ENCODE measurements at places on chromosomes 12 and 14. TPM values are rescaled to one million over a fixed set of nuclear protein-coding genes. Genes with fewer than 3 reads are reported as not detected.

GRCh38 chr14:80618751-80619329 is 322.7 kb downstream of the CEP128 start:
- H3K36me3 ChIP-seq, result no peaks in the 10 kb centered on the region
- H3K27ac ChIP-seq, result no peak overlapping the region
- no peaks in the 10 kb centered on the region for H3K27me3 ChIP-seq
- no peaks in the 10 kb centered on the region for H3K4me1 ChIP-seq

- no peaks in the 10 kb centered on the region for H3K27me3 ChIP-seq
- H3K4me3 ChIP-seq, result no peak overlapping the region
- no peak for DNase-seq
Observed at GRCh38 chr12:38892087-38892786, 13.2 kb downstream of the CPNE8 start.

DNA sequence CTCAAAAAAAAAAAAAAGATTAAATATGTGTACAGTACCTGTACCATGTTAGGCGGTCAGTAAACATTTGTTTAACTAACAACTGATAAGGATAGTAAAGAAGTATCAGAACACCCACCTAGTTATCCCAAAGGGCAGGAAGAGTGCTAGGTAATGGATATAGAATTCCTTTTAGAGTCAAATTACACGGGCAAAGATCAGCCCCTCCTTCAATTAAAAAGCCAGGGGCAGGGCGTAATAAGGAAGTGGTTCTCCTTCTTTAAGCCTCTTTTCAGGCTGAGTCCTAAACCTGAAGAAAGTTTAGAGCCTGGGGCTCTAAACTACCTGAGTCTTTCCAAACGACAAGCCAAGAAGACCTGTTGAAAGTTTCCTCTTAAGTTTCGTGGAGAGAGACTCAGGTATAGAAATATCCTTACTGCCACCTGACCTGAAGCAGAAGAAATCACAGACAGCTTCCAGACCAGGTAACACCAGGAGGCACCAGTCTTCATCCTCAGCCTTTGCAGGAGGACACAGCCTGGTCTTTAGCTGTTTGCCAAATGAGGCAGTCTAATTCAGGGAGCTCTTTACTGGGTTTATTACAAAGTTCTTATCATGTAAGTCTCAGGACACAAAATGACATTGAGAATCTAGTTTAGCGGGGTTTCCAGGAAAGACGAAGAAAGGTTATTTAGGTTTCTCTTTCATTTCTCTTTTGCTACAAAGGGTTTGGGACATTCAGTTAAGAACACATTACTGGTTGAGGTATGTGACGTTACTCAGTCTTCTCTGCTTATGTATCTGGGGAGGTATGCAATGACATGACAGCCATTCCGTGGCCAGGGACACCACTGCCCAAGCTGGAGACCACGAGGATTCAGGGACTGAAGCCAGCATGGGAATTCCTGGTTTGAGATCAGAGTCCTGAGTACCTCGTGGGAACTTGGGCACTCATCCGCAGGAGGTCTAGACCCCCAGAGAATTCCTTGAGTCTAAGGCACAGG is at the start of gene BCL2L14:
Gene BCL2L14, plus strand, starts transcription at position 266 of the 983 bp plus-strand sequence. CDS start 8,367 bp downstream, outside the sequence.
- H3K4me1 ChIP-seq, result peaks cover 13% of the 10 kb centered on the region
- peak within 1 kb of the TSS; percentile 47 for H3K4me3 ChIP-seq
- no peaks in the 10 kb centered on the region for H3K27me3 ChIP-seq
- H3K27ac ChIP-seq, result peak within 1 kb of the TSS; percentile 30

DNA sequence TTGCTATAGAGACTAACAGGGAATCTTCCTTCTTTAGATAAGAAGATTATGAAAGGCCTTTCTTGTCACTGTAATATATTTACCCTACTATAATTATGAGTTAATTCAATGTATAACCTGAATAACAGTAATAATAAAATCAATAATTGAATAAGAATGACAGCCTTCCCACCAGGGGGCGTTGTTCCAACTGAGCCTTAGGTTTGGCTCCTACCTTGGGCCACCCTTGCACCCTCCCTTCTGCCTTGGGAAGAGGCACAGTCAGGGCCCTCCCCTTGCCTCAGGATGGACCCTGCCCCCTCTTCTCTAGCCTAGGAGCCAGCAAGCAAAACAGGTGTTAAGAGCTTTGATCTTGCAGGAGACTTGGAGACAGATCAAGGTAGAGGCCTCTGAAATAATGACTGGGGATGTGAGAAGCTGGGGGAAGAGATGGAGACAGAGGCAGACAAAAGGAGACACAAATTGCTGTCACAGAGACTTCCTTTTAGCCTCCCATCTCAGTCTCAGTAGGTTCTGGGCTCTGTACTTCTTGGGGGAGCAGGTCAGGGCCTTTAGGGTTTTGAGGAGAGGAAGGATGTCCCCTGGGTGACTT is 40.1 kb upstream of the CISTR start:
- H3K36me3 ChIP-seq, result no peaks in the 10 kb centered on the region
- DNase-seq, result peak; percentile 21
- peaks cover 32% of the 10 kb centered on the region for H3K27me3 ChIP-seq
- peaks cover 3% of the 10 kb centered on the region for H3K4me1 ChIP-seq

GRCh38 chr14:58513272-58513671 is 85.8 kb downstream of the KIAA0586 start:
- H3K4me1 ChIP-seq, result no peaks in the 10 kb centered on the region
- H3K4me3 ChIP-seq, result no peak overlapping the region
- H3K27ac ChIP-seq, result no peak overlapping the region
- no peaks in the 10 kb centered on the region for H3K27me3 ChIP-seq
- peaks cover 33% of the 10 kb centered on the region for H3K36me3 ChIP-seq

SDSL gene
- total RNA-seq, result 0.47 TPM

ANO4 gene
- total RNA-seq, result not detected

- no peaks in the 10 kb centered on the region for H3K4me1 ChIP-seq
- no peaks in the 10 kb centered on the region for H3K36me3 ChIP-seq
- DNase-seq, result no peak
- H3K27me3 ChIP-seq, result no peaks in the 10 kb centered on the region
- H3K4me3 ChIP-seq, result no peak overlapping the region
- no peak overlapping the region for H3K27ac ChIP-seq
Observed at GRCh38 chr14:56049536-56049935, 68.7 kb upstream of the PELI2 start.

DNA sequence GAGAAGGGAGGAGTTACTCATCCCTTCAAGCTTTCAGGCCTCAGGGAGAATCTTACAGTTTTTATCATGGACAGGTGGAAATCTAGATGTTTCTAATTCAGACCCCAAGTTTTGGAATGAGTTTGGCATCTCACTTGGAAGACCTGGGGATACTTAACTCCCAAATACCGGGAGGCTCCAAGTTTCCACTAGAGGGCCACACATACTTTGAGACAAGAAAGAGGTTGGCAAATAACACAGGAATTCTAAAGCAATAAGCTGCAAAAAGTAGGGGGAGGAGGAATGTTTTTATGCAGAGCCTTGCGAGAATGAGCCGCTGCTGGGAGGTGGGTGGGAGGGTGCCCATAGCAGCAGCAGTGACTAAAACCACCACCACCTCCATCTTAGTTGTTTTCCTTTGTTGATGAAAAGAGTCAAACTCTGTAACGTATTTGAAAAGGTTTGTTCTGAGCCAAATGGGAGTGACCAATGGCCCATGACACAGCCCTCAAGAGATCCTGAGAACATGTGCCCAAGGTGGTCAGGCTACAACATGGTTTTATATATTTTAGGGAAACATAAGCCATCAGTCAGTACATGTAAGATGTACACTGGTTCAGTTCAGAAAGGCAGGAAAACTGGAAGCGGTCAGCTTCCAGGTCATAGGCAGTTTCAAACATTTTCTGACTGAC is 34.2 kb upstream of the RNASE1 start:
- no peak for DNase-seq
- no peaks in the 10 kb centered on the region for H3K27me3 ChIP-seq
- H3K27ac ChIP-seq, result no peak overlapping the region
- no peak overlapping the region for H3K4me3 ChIP-seq

GRCh38 chr12:132021031-132021871 is 71.5 kb downstream of the EP400 start:
- H3K27me3 ChIP-seq, result no peaks in the 10 kb centered on the region
- H3K27ac ChIP-seq, result no peak overlapping the region
- no peaks in the 10 kb centered on the region for H3K4me1 ChIP-seq

GRCh38 chr14:44914849-44915248 is 46.9 kb downstream of the KLHL28 start:
- DNase-seq, result no peak
- H3K36me3 ChIP-seq, result no peaks in the 10 kb centered on the region
- no peak overlapping the region for H3K4me3 ChIP-seq
- peaks cover 21% of the 10 kb centered on the region for H3K27me3 ChIP-seq
- peaks cover 9% of the 10 kb centered on the region for H3K4me1 ChIP-seq

- no peaks in the 10 kb centered on the region for H3K27me3 ChIP-seq
- H3K27ac ChIP-seq, result no peak overlapping the region
- H3K4me1 ChIP-seq, result peaks cover 24% of the 10 kb centered on the region
- H3K36me3 ChIP-seq, result peaks cover 50% of the 10 kb centered on the region
- no peak overlapping the region for H3K4me3 ChIP-seq
- no peak for DNase-seq
Observed at GRCh38 chr12:9755035-9755434, 5.7 kb downstream of the CD69 start.

DNA sequence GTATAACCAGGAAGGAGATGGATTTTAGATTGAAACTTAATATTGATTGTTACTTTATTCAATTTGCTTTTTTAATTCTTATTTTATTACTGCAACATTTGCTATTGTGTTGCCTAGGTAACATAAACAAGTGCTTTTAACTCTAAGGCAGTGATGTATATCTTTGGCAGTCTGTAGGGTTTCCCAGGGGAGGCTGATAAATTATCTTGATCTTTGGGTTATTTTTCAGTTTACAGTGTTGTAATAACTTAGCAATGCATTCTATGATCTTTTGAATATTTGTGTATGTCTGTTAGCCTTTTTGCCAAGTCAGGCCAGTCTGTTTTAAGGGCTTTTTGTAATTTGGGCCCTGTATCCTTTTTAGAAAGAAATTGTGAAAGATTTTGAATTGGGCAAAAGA is 7.8 kb upstream of the DTD2 start:
- H3K4me1 ChIP-seq, result no peaks in the 10 kb centered on the region
- H3K36me3 ChIP-seq, result no peaks in the 10 kb centered on the region
- no peak overlapping the region for H3K27ac ChIP-seq
- no peak for DNase-seq
- no peaks in the 10 kb centered on the region for H3K27me3 ChIP-seq

COPS7A gene
- 9.6 TPM for total RNA-seq

GRCh38 chr12:11078246-11078645 is 13.9 kb downstream of the TAS2R43 start:
- H3K4me3 ChIP-seq, result no peak overlapping the region
- no peak overlapping the region for H3K27ac ChIP-seq
- H3K27me3 ChIP-seq, result no peaks in the 10 kb centered on the region
- no peak for DNase-seq
- H3K36me3 ChIP-seq, result no peaks in the 10 kb centered on the region

LYZ gene
- total RNA-seq, result 71.4 TPM

GALNT16 gene
- not detected for total RNA-seq

CLEC6A gene
- not detected for total RNA-seq

DNA sequence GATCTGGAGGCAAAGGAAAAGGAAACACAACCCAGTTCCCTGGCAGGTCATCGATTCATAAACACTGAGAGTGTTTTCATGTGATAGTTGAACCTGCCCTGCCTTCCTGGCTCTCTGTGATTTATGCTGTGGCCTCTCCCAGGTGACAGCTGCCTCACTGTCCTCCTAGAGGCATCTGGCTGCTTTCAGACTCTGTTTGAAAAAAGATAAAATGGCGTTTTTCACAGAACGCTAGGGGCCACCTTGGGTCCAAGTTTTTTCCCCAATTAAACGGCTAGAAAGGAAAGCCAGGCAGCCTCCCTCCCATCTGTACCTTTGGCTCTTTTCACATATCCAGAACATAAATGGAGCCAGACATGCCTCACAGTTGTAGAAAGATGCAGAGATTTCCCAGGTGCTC is 252.6 kb upstream of the CCDC196 start:
- peaks cover 5% of the 10 kb centered on the region for H3K27me3 ChIP-seq
- DNase-seq, result no peak
- H3K36me3 ChIP-seq, result no peaks in the 10 kb centered on the region
- no peak overlapping the region for H3K4me3 ChIP-seq
- no peak overlapping the region for H3K27ac ChIP-seq
- no peaks in the 10 kb centered on the region for H3K4me1 ChIP-seq

DNA sequence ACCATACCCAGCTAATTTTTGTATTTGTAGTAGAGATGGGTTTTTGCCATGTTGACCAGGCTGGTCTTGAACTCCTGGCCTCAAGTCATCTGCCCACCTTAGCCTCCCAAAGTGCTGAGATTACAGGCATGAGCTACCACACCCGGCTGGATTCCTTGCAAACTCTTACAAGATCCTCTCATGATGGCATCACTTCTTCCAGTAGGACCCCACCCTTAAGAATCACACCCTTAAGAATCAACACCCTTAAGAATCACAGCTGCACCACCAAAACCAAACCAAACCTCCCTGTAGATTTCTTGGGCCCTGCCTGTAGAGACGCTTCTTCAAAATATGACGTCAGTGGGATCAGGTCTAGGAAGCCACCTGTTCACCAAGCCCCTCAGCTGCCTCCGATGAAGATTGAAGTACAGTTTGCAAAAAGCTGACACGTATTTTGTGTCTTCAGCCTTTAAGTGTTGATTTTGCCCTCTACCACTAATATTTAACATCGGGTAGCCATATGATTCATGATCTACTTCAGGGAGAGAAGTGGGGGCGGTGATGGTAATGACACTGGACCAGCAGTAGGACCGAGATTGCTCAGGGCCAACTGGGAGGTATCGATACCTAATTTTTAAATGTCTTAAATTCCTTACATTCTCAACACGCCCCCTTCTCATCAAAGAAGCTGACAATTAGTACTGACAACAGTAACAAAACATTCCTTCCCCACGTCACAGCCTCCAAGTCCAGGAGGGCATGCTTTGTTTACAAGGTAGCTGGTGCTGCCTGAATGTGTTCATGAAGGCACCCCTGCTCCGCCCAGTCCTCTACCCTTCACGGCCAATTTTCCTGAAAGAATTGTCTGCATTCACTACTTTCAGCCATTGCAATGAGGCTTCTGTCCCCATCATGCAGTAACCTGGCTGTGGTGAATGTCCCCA is 57.2 kb downstream of the ESRRB start:
- no peaks in the 10 kb centered on the region for H3K4me1 ChIP-seq
- H3K27me3 ChIP-seq, result no peaks in the 10 kb centered on the region
- H3K4me3 ChIP-seq, result no peak overlapping the region
- H3K36me3 ChIP-seq, result no peaks in the 10 kb centered on the region
- DNase-seq, result no peak

GRCh38 chr14:36057452-36058116 is 118.9 kb downstream of the PTCSC3 start:
- no peak for DNase-seq
- no peak overlapping the region for H3K4me3 ChIP-seq
- H3K36me3 ChIP-seq, result no peaks in the 10 kb centered on the region
- no peak overlapping the region for H3K27ac ChIP-seq
- no peaks in the 10 kb centered on the region for H3K27me3 ChIP-seq

- H3K4me3 ChIP-seq, result no peak overlapping the region
- no peaks in the 10 kb centered on the region for H3K27me3 ChIP-seq
Observed at GRCh38 chr12:111636209-111636945, 37.3 kb upstream of the ATXN2 start.

BDKRB1 gene
- not detected for total RNA-seq

TAC3 gene
- not detected for total RNA-seq

GRCh38 chr12:132847363-132848356 is 19.0 kb upstream of the GOLGA3 start:
- peak overlapping the region; percentile 44 for H3K27ac ChIP-seq
- H3K36me3 ChIP-seq, result peaks cover 69% of the 10 kb centered on the region
- H3K4me3 ChIP-seq, result no peak overlapping the region
- DNase-seq, result no peak
